Mesothelial cell of epicardium (in vitro differentiated cells): ENCODE measurements at places on chromosomes 11 and 22. TPM values are rescaled to one million over a fixed set of nuclear protein-coding genes. Genes with fewer than 3 reads are reported as not detected.

DNA sequence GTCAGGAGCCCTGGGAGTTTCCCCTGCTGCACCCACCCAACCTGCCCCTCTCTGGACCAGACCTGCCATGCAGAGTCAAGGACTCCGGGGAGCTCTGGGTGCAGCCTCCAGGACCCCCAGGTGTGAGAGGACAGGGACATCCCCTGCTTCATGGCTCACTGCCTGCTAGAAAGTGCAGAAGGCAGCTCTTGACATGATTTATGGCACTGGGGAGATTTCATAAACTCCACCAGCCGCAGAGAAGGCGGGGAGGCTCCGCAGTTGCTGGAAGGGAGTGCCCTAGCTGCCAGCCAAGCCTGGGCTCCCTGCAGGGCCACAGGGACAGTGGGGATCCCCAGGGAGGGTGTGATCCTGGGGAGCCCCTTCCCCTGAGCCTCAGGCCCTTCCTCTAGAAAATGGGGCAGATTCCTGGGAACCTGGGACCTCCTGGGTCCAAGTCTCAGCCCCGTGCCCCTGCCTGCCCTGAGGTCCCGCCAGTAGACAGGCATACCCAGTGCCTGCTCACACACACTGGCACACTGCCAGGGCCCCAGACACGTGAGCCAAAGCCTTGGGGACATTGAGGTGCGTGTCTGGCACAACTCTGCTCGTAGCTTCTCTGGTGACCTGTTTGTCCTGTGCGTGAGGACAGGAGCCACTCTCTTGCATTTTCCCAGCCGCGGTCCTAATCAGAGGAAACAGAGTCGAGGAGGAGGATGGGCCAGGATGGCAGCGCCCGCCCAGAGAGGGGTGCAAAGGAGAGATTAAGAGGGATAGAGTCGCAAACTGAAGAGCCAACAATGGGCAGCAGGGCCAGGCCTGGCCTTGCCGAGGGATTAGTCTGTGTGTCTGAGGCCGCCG is 13.8 kb downstream of the CABP7 start:
- H3K4me3 ChIP-seq: no peak overlapping the region
- peaks cover 6% of the 10 kb centered on the region for H3K36me3 ChIP-seq
- H3K4me1 ChIP-seq: peaks cover 5% of the 10 kb centered on the region
- H3K27ac ChIP-seq: no peak overlapping the region
- H3K27me3 ChIP-seq: no peaks in the 10 kb centered on the region

- no peak overlapping the region for H3K27ac ChIP-seq
- H3K4me1 ChIP-seq: no peaks in the 10 kb centered on the region
- no peak overlapping the region for H3K4me3 ChIP-seq
- H3K36me3 ChIP-seq: peaks cover 25% of the 10 kb centered on the region
These were observed 10.4 kb downstream of the IL18BP start for GRCh38 chr11:72009156-72009555.

- H3K4me1 ChIP-seq: peaks cover 21% of the 10 kb centered on the region
- peaks cover 93% of the 10 kb centered on the region for H3K27me3 ChIP-seq
- DNase-seq: no peak
- H3K27ac ChIP-seq: no peak overlapping the region
These were observed 657 bp downstream of the ELMOD1 start for GRCh38 chr11:107591378-107592230.

DNA sequence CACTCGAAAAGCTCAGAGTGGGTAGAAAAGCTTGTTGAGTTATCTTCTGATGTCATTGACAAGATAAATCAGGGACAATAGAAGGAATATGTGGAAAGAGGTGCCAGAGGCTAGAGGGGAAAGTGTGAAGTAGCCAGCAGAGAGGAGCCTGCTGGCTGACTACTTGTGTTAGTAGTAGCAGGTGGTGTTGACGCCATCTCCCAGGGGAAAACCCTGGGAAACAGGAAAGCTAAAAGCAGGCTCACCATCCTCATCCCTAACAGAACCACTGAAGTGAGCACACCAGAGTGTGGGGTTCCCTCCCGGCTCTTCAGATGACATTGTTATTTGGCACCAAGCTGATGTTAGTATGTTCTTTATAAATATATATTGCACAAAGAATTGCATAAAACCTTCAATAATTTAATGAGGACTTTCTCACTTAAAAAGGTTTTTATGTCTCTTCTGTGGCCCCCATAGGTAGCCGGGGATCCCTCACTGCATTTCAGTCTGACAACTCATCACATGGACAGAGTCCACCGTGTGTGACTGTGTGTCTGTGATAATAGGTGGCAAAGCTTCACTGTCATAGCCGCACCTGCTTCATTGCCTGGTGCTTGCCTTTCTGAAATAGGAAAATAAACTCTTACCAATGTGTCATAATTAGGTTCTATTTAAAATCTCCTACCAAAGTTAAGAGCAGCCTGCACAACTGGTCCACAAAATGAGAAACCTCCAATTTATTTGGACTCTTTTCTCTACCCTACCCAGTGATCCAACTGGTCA is 63.2 kb upstream of the TOP3B start:
- H3K4me1 ChIP-seq: no peaks in the 10 kb centered on the region
- no peak overlapping the region for H3K27ac ChIP-seq
- H3K36me3 ChIP-seq: no peaks in the 10 kb centered on the region
- peaks cover 53% of the 10 kb centered on the region for H3K27me3 ChIP-seq
- no peak overlapping the region for H3K4me3 ChIP-seq
- DNase-seq: no peak

- DNase-seq: no peak
- H3K36me3 ChIP-seq: no peaks in the 10 kb centered on the region
- H3K27me3 ChIP-seq: peaks cover 5% of the 10 kb centered on the region
- H3K4me3 ChIP-seq: no peak overlapping the region
- H3K4me1 ChIP-seq: peaks cover 24% of the 10 kb centered on the region
- no peak overlapping the region for H3K27ac ChIP-seq
These were observed 44.7 kb downstream of the CADM1 start for GRCh38 chr11:115459563-115459962.

DNA sequence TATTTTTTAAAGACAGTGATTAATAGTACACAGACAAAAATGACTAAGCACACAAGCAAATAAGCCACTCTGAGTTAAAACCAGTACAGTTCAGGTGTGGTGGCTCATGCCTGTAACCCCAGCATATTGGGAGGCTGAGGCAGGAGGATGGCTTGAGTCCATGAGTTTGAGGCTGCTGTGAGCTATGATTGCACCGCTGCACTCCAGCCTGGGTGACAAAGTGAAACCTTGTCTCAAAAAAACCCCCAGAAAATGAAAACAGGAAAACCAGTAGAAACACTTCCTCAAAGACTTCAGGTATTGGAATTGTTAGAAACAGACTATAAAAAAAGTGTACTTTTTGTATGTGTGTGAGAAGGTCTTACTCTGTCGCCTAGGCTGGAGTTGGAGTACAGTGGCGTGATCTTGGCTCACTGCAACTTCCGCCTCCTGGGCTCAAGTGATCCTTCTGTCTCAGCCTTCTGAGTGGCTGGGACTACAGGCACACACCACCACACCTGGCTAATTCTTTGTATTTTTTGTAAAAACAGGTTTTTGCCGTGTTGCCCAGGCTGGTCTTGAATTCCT is 33.0 kb downstream of the PPP6R2 start:
- no peaks in the 10 kb centered on the region for H3K27me3 ChIP-seq
- no peak overlapping the region for H3K4me3 ChIP-seq
- DNase-seq: no peak
- no peaks in the 10 kb centered on the region for H3K4me1 ChIP-seq
- no peak overlapping the region for H3K27ac ChIP-seq
- peaks cover 42% of the 10 kb centered on the region for H3K36me3 ChIP-seq

Gene MCM5
- 50.5 to 59.7 TPM (median 52.1 TPM) in 3 replicates for total RNA-seq

DNA sequence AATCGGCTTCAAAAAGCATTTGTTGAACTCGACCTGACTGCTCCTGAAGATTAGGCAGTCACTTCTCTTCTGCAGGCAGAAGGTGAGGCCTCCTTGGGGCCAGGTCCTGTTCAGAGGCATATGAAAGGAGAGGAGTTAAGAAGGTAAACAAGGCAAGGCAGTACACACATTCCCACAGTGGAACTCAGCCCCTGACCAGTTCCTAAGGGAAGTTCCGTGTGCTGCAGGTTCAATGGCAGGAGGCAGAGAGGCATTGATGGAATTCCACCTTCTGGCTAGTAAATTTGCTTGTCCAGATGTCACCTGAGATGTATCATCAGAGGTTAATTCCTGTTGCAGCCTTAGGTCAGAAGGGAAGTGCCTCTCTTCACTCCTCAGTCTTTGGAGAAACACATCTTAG is 337.0 kb upstream of the MTNR1B start:
- DNase-seq: no peak
- peaks cover 26% of the 10 kb centered on the region for H3K4me1 ChIP-seq
- H3K36me3 ChIP-seq: no peaks in the 10 kb centered on the region
- no peak overlapping the region for H3K27ac ChIP-seq
- H3K4me3 ChIP-seq: no peak overlapping the region
- H3K27me3 ChIP-seq: no peaks in the 10 kb centered on the region

Gene CD3G
- total RNA-seq: not detected in 3 replicates

Gene DRICH1
- 0.31 to 0.68 TPM (median 0.65 TPM) in 3 replicates for total RNA-seq

Gene APOA5
- total RNA-seq: not detected in 3 replicates

Gene FGF19
- not detected in 3 replicates for total RNA-seq

Gene KRTAP5-10
- 0.22 to 0.32 TPM (median 0.31 TPM) in 3 replicates for total RNA-seq

Gene NFRKB
- total RNA-seq: 50.4 to 53.6 TPM (median 51.6 TPM) in 3 replicates

GRCh38 chr11:63839508-63840355 is 822 bp downstream of the MARK2 start:
- H3K36me3 ChIP-seq: no peaks in the 10 kb centered on the region
- DNase-seq: peak; percentile 49
- peaks cover 58% of the 10 kb centered on the region for H3K4me1 ChIP-seq
- peak overlapping the region; percentile 72 for H3K27ac ChIP-seq
- peak overlapping the region; percentile 88 for H3K4me3 ChIP-seq
- no peaks in the 10 kb centered on the region for H3K27me3 ChIP-seq

Gene LSP1
- total RNA-seq: 4.9 to 5.2 TPM (median 4.9 TPM) in 3 replicates

GRCh38 chr11:110935018-110935640 is 222.9 kb upstream of the ARHGAP20 start:
- DNase-seq: no peak
- H3K27ac ChIP-seq: no peak overlapping the region
- no peaks in the 10 kb centered on the region for H3K27me3 ChIP-seq

DNA sequence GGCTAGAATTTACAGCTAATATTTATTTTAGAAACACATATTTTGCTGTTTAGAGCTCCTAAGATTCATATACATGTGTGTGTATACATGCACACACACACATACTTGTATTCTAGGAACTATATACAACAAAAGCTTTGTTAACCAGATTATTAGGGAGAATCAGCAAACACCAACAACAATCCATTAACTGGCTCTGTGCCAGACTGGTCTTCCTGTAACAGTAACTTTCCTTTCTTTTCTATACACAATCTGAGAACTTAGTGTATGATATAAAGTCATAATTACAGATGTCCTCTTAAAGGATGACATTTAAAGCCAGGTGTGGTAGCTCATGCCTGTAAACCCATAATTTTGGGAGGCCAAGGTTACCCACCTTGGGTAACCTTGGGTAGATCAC is 49.5 kb upstream of the CLNS1A start:
- H3K27me3 ChIP-seq: no peaks in the 10 kb centered on the region
- H3K36me3 ChIP-seq: peaks cover 37% of the 10 kb centered on the region
- no peak overlapping the region for H3K4me3 ChIP-seq
- H3K27ac ChIP-seq: no peak overlapping the region
- no peaks in the 10 kb centered on the region for H3K4me1 ChIP-seq
- DNase-seq: no peak

Gene GGTLC2
- 0.31 TPM in 1 of 3 replicates, not detected in the others for total RNA-seq

Gene CCDC188
- total RNA-seq: not detected in 3 replicates

- H3K4me3 ChIP-seq: no peak overlapping the region
- H3K36me3 ChIP-seq: no peaks in the 10 kb centered on the region
- peak overlapping the region; percentile 56 for H3K27ac ChIP-seq
- H3K27me3 ChIP-seq: no peaks in the 10 kb centered on the region
- no peak for DNase-seq
These were observed 109.5 kb upstream of the PARVA start for GRCh38 chr11:12267921-12268320.

DNA sequence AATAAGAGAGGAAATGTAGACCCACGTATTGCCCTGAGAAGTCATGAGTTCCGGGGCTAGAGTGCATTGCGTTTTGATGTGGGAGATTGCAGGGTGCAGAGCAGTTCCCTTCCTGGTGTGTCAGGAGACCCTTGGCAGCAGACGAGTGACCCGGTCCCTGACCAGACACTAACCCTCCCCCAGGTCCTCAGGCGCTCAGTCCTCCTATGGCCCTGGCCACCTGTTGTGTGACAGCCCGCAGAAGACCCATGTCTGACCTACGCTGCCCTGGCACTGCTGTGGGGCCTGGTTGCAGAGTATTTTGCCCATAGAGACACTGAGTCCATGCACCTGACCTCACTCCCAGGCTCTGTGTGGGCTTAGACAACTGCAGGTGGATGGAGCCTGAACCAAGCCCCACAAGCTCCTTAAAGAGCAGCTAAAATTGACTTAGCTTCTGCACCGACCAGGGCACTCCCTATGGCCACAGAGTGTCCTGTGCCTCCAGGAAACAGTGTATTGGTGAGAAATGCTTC is 833.8 kb downstream of the TBC1D22A start:
- DNase-seq: no peak
- no peaks in the 10 kb centered on the region for H3K4me1 ChIP-seq
- H3K27me3 ChIP-seq: no peaks in the 10 kb centered on the region
- H3K27ac ChIP-seq: no peak overlapping the region

DNA sequence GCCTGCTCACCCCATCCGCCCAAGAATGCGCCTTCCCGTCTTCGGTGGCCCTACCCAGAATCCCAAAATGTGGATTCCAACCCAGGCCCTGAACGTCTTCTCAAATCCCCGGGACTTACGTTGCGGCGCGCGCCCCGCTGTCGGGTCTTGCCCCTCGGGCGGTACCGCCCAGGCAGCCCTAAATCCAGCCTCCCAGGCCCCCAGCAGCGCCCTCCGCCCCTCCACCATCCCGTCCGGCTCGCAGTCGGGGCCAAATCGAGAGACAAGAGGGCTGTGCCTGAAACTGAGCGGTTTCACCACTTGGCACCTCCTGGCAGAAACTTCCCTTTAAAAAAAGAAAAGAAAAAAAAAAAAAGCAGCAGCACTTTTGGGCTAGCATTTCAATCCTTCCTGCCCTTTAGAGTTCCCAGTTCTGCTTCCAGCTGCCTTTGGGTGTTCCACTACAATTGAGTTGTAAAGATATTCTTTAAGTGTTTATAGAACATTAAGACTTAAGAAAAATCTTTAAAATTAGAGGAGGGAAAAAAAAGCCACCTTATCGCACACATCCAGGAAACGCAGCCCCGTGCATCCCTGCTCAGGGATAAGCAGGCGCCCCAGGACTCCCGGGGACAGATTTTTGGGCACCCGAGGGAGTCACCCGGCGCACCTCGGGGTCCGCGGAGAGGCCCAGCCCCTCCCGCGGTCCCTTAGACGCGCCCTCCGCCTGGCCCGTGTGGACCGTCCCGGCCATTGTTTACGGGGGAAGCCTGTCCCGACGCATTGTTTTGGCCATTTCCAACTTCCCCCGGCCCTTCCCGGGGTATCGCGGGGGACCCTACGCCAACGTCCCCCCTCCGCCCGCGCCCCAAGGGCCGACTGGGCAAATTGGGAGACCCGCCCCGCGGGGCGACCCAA is 57.6 kb downstream of the KCNJ4 start:
- no peaks in the 10 kb centered on the region for H3K36me3 ChIP-seq
- no peak for DNase-seq
- H3K4me3 ChIP-seq: peak overlapping the region; percentile 76
- H3K27me3 ChIP-seq: no peaks in the 10 kb centered on the region
